ENCODE measurements at places on chromosomes 3 and 15. TPM values are rescaled to one million over a fixed set of nuclear protein-coding genes. Genes with fewer than 3 reads are reported as not detected.

DNA sequence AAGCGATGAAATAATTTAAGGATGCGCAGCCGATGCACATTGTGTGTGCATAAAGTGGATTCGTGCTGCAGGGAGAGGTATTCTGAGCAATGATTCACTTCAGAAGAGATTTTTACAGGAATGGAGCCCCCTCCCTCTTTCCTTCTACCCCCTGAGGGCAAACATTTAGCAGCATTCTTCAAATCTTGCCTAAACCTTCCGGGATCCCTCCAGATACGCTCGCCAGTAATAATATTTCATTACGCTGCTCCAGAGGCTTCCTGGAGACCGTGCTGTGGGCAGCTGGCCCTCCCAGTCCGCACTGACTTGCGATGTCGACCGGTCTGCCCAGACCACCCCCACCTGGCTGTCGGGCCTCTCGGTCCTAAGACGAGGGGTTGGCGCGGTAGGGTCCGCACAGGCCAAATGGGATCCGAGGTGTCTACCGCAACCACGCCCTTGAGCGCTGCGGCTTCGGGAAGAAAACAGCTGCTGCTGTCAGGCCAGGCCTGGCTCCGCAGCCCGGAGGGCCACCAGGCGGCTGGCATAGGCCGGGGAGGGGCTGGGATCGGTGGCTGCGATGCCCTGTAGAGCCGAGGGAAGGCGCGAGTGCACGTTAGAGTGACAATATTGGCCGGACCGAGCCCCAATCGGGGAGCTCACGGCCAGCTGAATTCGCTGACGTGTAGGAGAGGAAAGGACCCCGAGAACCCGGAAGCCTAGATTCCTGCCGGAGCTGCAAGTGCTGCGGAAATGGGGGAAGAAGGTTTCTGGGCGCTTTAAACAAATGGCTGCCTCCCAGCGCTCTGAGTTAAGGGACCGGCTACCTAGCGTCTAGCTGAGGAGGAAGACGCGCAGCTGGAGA is 14.3 kb downstream of the ZIC4 start:
- DNase-seq = peak; percentile 88

GRCh38 chr3:147408188-147409100 is 721 bp upstream of the ZIC1 start:
- DNase-seq = peak; percentile 52

- DNase-seq = no peak
Observed at GRCh38 chr3:141080431-141080830, 29.3 kb downstream of the SPSB4 start.

- no peak for DNase-seq
Observed at GRCh38 chr3:102165367-102165766, 269.4 kb upstream of the ZPLD1 start.

PLAAT1 gene
- 25.2 TPM for total RNA-seq

Measured in SJCRH30 (cell line).